ENCODE measurements at places on chromosomes 2 and 18.

DNA sequence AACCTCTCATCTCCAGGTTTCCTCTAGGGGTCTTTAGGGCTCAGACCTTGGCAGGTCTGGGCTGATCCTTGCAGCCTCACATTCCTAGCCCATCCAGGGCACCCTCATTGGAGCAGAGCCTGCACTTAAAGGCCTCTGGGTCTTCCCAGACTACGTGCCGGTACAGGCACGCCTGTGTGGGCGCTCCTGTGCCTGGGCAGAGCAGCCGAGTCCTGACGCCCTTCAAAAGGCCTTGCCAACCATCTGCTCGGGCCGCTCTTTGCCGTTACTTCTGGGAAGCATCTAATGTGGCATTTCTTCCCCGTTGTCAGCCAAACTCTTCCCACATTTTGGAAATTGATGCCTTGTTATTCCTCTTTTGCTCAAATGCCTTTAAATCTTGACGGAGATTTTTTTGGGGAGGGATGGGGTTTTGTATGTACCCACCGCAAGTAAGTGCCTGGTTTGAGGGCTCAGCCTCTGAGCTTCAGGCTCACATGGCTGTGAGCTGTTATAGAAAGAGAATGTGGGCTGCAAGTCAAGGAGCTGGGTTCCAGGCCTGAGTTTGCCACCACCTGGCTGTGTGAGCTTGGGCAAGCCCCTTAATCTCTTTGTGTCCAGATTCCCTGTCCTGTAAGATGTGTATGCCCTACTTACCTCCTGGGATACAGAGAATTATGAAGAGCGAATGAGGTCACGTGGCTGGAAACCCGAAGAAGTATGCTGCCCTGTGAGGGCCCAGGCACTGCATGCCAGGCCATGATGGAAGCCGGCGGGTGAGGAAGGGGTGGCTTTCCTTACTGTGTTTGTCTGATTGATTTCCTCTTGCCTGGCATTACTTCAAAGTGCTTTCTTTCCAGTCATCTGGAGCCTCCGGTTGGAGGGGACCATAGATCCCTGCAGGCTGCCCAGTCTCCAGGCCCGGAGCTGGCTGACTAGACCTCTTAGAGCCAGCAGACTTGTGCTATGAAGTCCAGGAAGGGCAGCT lies 20.6 kb downstream of the EHD3 start:
- no peak for DNase-seq

DNA sequence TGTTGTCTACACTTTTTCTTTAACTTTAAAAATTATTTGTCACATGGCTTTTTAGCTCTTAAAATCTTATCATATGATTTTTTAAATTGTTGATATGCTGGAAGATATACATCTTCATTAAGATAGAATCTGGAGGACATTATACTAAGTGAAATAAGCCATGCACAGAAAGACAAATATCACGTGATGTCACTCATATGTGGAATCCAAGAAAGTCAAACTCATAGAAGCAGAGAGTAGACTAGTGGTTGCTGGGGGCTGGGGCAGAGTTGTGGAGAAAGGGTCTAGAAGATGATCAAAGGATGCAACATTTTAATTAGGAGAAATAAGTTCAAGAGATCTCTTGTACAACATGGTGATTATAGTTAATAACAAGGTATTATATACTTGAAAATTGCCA lies 280.9 kb downstream of the GULP1 start:
- no peak for DNase-seq

DNA sequence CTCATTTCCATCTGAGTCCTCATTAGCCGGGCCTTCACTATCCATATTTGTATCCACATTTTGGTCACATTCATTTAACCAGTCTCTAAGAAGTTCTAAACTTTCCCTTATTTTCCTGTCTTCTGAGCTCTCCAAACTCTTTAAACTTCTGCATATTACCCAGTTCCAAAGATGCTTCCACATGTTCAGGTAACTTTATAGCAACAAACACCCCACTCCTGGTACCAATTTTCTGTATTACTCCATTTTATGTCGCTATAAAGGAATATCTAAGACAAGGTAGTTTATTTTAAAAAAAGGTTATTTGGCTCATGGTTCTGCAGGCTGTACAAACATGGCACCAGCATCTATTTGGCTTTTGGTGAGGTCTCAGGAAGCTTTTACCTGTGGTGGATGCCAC lies 38.8 kb upstream of the AGFG1 start:
- no peak for DNase-seq

GRCh38 chr2:73103018-73103542 lies 9.7 kb downstream of the RAB11FIP5 start:
- DNase-seq: no peak

GRCh38 chr2:214934006-214934405 lies 124.5 kb upstream of the BARD1 start:
- DNase-seq: no peak

Data from activated T-cell treated with anti-CD3 and anti-CD28 coated beads for 4 hours (primary cell).